ENCODE measurements at places on chromosomes 16 and 17. TPM values are rescaled to one million over a fixed set of nuclear protein-coding genes. Genes with fewer than 3 reads are reported as not detected.

The LONP2 gene
- 86.9 TPM for total RNA-seq

The ADAMTS18 gene
- total RNA-seq, result not detected

The TOM1L1 gene
- 46.8 TPM for total RNA-seq

The CTRB2 gene
- total RNA-seq, result 0.76 TPM

The KRT32 gene
- total RNA-seq, result not detected

Measured in Calu3 (cell line).